A549 treated with dexamethasone at 1 μM for 4 hours (cell line): ENCODE measurements at places on chromosomes 11 and 22. TPM values are rescaled to one million over a fixed set of nuclear protein-coding genes. Genes with fewer than 3 reads are reported as not detected.

OR2AG2 gene
- 0.05 to 0.08 TPM (median 0.05 TPM) in 3 of 5 replicates, not detected in the others for total RNA-seq

SPI1 gene
- 0.19 to 0.21 TPM in 2 of 5 replicates, not detected in the others for total RNA-seq

CNTF gene
- total RNA-seq: 1.2 to 1.7 TPM (median 1.3 TPM) in 5 replicates

CELF1 gene
- 39.2 to 64.3 TPM (median 58.2 TPM) in 5 replicates for total RNA-seq

GGT1 gene
- total RNA-seq: 85.7 to 110 TPM (median 107 TPM) in 5 replicates

XKR3 gene
- not detected in 5 replicates for total RNA-seq

ABCC8 gene
- total RNA-seq: 6.9 to 14.7 TPM (median 10.1 TPM) in 5 replicates

FAM181B gene
- total RNA-seq: 0.03 to 0.05 TPM (median 0.05 TPM) in 5 replicates

KCNC1 gene
- 0.05 to 0.09 TPM (median 0.07 TPM) in 5 replicates for total RNA-seq

OR4D5 gene
- not detected in 5 replicates for total RNA-seq

NLRP14 gene
- total RNA-seq: not detected in 5 replicates

MMP1 gene
- total RNA-seq: 0.50 to 1.3 TPM (median 0.93 TPM) in 5 replicates

RFPL2 gene
- 0.11 to 0.24 TPM (median 0.15 TPM) in 5 replicates for total RNA-seq

ZFPL1 gene
- total RNA-seq: 33.7 to 38.4 TPM (median 36.4 TPM) in 5 replicates

FXYD2 gene
- 12.8 to 19.6 TPM (median 15.6 TPM) in 5 replicates for total RNA-seq

LRRC56 gene
- 0.52 to 1.1 TPM (median 0.98 TPM) in 5 replicates for total RNA-seq

GP1BB gene
- total RNA-seq: 0.79 to 2.1 TPM (median 1.8 TPM) in 5 replicates

SLC22A9 gene
- total RNA-seq: not detected in 5 replicates

OR8A1 gene
- total RNA-seq: not detected in 5 replicates

MOGAT2 gene
- 0.05 to 0.09 TPM in 2 of 5 replicates, not detected in the others for total RNA-seq

HEPHL1 gene
- not detected in 5 replicates for total RNA-seq

CYP2D6 gene
- 0.23 to 0.57 TPM (median 0.51 TPM) in 5 replicates for total RNA-seq

CCDC15 gene
- 0.51 to 0.89 TPM (median 0.66 TPM) in 5 replicates for total RNA-seq

ANO5 gene
- total RNA-seq: 1.3 to 2.1 TPM (median 1.7 TPM) in 5 replicates

SLC22A25 gene
- not detected in 5 replicates for total RNA-seq

OR10S1 gene
- total RNA-seq: not detected in 5 replicates

KRTAP5-2 gene
- total RNA-seq: not detected in 5 replicates

FAM180B gene
- total RNA-seq: 0.08 to 0.09 TPM in 2 of 5 replicates, not detected in the others

RAG2 gene
- total RNA-seq: not detected in 5 replicates

WT1 gene
- total RNA-seq: 4.6 to 6.5 TPM (median 5.9 TPM) in 5 replicates

OR52N4 gene
- total RNA-seq: not detected in 5 replicates

DPAGT1 gene
- 31.7 to 43.6 TPM (median 42.2 TPM) in 5 replicates for total RNA-seq
